Left ventricle myocardium superior (tissue), 1 donor: ENCODE measurements at places on chromosomes 13 and 19.

DNA sequence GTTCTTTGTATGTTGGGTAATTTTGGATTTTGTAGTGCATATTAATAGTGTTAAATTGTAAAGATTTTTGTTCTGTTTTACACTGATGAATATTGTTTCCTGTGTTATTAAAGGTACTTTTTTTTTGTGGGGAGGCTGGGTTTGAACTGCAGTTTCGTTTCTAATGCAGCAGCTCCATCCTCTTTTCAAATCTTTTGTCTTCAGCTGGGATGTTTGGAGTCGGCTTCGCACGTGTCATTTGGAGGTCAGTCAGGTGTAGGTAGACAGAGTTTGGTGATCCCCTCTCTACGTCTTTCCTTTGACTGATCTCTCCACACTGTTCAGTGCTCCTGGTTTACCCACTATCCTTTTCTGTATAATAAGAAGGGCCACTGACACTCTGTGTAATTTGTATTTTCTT lies 30.3 kb downstream of the TDRD3 start:
- no peak for DNase-seq

GRCh38 chr13:50686551-50686950 lies 156.9 kb downstream of the DLEU7 start:
- DNase-seq, result no peak

DNA sequence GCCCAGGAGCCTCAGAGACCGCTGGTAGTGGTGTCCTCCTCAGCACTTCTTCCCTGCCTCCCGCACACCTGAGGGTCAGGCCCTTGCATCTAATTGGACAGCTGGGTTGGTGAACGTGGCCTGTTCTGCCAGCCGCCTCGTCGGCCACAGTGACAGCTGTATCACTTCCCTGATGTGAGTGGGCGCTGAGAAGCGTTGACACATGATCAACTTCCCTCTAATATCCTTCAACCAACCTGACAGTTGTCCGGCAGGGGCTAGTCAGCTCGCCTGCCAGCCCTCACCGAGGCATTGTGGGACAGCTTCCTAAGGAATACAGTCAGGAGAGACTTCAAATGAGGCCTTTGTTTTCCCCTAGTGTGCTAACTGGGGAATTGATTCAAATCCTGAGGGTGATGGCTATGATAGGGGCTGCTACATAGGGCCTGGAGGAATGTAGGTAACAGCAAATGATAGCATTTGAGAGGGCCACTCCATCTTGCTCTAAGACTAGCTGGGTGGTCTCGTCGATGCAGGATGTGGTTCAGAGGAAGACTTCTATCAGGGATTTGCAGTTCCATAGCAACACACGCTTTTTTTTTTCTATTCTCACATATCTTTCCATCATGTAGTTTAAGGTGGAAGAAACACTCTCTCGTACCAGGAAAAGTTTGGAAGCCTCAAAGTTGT lies 230.8 kb downstream of the TSHZ3 start:
- DNase-seq, result peak; percentile 32

DNA sequence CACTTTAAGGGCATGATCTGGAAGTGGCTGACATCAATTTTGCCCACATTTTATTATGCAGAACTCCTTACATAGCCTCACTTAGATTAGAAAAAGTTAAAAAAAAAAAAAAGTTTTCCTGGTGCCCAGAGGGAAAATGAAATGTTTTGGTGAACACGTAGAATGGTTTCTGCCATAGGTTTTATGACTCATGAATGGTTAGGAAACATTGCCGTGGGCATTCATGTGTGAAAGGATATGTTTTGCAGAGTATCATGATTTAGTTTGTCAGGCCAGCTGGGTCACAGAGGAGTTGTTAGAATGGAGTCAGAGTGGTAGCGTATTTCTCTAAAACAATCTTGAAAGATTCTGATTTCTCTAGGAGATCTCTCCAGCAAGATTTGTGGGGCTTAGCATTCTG lies 133.8 kb downstream of the MRPL57 start:
- DNase-seq, result no peak

DNA sequence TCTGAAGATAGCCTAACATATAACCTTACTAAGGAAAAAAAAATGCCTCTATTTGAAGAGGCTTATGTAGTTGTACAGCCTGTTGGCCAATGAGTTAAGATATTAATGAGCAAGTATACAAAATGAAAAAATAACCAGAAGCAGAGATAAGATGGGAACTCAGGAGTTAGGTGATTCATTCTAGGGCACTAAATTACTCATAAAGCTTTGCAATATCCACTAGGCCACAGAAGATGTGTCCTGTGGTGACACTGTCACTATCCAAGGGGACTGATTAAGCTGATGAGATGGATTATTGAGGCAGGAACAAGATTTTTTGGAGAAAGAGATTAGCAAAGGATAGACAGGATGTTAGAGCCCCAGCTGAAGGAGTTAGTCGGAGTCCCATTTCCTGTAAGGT lies 99.6 kb downstream of the LIG4 start:
- no peak for DNase-seq
